AG10803 (cell line): ENCODE measurements at places on chromosomes 5 and 9.

- DNase-seq, result no peak
Observed at GRCh38 chr5:316210-317085, 5.1 kb upstream of the AHRR start.

DNA sequence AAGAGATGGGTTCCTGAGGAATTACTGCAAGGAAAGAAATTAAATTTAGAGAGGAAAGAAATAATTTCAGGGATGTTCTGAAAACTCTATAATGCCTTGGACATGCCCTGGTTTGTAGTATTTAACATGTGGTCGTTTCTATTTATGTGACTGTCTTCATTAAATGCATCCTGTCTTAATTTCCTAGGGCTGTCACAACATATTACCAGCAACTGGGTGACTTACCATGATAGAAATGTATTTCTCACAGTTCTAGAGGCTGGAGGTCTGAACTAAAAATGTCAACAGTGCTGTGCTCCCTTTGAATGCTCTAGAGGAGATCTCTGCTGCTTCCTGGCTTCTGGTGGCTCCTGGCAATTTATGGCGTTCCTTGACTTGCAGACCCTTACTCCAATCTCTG lies 287.7 kb downstream of the FBXL7 start:
- DNase-seq, result peak; percentile 46

- peak; percentile 66 for DNase-seq
Observed at GRCh38 chr5:89047571-89047970, 164.6 kb upstream of the MEF2C start.

DNA sequence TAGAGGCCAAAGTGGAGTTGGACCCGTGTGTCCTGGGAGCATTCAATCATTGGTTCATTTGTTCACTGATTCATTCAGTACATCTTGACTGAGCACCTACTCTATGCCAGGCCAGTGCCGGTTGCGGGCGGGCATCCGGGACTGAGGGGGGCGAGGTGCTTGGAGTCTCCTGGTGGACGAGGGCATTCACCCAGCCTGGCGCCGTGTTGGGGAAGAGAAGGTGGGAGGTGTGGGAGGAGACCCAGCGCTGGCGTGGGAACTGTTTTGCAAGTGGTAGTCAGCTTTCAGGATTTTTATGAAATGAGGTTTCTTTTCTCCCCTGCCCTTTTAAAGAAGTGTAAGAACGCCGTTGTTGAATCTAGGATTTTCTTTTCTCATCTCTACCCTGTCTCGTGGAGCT lies 37.2 kb downstream of the NCS1 start:
- no peak for DNase-seq

DNA sequence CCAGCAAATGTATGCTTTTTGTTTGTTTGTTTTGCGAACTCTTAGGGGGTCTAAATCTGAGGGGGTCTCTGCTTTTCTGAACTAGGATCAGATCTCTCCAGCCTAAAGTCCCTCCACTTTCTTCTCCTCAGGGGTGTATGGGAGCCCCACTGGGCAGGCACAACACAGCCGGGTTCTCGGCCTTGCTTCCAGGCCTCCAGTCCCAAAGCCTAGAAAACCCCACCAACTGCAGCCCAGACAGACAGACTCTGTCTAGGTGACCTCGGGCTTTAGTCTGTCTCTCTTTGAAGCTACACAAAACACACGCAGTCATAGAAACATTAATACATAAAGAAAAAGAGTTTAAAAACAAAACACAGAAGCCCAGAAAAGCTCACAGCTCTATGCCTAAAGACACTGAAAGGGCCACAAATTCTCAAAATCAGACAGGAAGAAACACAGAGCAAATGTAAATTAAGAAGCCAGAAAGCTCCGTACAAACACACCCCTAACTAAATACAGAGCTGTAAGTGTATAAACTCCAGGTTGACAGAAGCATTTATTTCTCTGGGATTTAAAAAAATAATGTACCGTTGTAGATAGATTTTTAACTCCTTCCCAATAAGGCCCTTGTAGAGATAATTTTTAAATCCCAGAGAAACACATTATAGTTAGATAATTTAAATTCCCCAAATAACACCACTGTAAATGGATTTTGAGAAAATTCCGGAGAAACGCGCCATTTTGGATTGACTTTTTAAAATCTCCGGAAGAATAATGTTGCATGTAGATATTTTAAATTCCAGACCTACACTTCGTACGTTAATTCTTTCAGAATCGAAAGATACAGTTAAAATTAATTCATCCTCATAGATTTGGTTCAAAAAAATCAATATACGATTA lies 2.0 kb downstream of the PITX1 start:
- no peak for DNase-seq

- DNase-seq, result no peak
Observed at GRCh38 chr9:134236001-134236421, 71.6 kb upstream of the RNU6ATAC start.

DNA sequence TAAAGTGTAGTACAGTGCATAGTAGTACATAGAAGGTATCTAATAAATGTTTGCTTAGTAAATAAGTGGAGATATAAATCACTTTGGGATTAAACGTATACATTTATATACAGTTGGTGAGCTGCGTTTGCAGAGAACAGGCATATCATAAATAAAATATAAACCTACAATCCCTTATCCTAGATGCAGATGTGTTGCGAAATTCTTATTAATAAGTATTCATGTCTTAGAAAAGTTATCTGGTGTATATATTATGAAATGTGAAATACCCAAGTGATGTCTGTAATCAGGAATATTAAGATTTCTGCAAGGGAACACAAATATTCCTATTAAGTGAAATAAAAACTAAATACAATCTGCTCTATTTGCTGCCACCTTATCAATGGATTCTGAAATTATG lies 8.8 kb downstream of the CCNH start:
- no peak for DNase-seq

DNA sequence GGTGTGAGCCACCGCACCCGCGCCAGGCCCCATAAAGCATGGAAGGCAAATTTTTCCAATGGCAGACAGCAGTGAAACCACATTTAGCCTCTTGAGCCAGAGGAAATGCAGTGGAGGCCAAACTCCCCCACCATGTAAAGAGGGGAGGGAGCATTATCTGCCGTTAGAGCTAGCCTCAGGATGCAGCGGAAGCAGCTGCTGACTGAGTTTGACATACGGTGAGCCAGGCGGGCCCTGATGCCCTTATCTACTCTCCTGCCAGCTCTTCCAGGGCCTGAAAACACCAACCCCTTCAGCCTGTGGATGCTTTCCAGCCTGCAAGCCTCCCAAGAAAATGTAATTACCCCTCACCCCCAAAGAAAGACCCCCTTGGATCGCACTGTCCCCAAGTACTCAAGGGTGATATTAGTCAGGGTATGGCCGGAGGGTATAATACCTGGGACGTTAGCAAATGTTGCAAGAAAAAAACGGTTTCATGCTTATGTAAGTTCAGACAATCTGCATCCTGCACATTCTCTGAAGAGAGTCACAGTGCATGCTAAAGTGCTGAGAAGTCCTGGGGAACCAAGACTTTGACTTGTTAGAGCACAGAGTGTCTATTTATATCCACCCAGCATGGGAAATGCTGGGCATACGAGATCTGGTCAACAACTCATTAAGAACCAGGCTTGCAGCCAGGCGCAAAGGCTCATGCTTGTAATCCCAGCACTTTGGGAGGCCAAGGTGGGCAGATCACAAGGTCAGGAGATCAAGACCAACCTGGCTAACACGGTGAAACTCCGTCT lies 11.3 kb upstream of the GGTA1 start:
- DNase-seq, result peak; percentile 20

- DNase-seq, result peak; percentile 35
Observed at GRCh38 chr9:130823435-130823834, 11.6 kb upstream of the ABL1 start.

DNA sequence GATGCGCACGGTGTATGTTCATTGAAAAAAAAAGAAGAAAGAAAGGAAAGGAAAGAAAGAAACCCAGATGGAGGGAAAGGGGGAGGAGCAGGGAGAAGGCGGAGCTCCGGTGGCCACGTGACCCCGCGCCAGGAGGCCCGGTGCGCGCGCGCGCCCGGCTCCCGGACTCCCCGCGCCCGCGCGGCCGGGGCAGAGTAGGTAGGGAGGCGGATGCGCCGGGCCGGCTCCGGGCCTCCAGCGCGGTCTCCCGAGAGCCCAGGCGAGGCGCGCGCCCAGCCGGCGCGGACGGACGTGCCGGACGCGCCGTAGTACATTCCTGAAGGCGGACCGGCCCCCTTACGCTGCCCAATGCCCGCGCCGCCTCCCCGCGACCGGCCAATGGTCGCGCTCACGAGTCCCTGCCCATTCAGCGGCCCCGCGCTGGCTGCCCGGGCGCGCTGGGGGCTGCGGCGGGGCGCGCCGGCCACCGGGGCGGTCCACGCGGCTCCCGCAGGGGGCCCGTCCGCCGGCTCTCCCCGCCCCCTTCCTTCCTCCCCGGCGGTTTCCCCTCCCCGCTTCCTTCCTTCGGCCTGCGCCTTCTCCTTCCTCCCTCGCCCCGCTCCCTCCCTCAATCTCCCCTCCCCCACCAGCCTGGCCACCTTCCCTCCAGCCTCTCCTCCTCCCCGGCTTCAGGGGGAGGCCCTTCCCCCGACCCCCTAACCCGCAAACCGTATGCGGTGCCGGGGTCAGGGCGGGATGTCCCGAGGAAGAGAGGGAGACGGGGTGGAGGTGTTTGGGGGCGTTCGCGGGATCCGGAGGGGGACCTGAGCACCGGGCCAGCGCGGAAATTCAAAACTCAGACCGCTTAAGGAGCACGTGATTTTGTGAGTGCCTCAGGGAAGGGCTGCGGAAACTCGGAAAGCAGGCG lies 5.8 kb downstream of the PTCH1 start:
- peak; percentile 97 for DNase-seq

- DNase-seq, result peak; percentile 92
Observed at GRCh38 chr9:71748280-71748743, 20.0 kb downstream of the CEMIP2 start.

DNA sequence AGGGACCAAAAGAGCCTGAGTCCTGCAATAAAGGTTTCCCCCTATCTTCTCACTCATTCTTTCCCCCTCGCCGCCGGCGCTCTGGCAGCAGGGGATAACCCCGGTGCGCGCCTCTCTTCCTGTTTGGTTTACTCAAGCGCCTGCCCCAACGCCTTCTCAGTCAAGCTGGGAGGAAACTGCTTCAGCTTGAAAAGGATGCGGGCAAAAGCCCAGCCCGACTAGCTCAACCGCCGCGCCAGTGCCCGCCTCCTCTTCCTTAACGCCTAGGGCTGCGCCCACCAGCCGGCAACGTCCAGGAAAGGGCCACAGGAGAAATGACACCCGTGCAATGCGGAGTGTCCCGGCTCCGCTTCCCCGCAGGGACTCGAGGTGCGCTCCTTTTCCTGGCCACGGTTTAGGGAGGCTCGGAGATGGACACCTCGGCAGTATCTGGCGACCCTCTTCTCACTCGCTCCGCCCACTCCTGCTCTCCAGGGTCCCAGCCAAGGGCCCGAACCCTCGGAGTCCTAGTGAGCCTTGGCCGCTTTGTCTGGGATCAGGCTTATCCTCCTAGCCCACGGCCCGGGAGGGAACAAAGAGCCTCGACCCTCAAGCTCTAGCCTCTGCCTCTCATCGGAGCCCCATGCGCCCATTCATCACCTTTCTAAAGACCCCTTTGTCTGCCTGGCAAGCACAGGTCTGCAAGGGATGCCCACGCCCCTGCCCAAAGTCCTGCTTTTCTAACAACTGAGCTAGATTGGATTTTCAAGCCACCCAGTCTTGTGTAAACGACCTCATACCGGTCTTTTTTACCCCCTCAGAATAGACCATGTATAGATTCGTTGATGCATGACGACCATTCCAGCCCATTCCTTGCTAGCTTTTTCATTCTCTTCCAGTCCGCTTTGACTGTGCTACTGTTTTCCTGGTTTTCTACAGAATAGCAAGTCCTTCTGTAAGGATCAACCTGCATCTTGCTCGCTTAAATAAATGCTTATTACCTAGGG lies 2.0 kb downstream of the ST8SIA4 start:
- peak; percentile 7 for DNase-seq

GRCh38 chr5:150486402-150487198 lies 21.3 kb upstream of the NDST1 start:
- DNase-seq, result peak; percentile 63

GRCh38 chr9:98879963-98880310 lies 63.8 kb upstream of the COL15A1 start:
- peak; percentile 58 for DNase-seq

- no peak for DNase-seq
Observed at GRCh38 chr5:157554179-157555036, 21.2 kb downstream of the ADAM19 start.

DNA sequence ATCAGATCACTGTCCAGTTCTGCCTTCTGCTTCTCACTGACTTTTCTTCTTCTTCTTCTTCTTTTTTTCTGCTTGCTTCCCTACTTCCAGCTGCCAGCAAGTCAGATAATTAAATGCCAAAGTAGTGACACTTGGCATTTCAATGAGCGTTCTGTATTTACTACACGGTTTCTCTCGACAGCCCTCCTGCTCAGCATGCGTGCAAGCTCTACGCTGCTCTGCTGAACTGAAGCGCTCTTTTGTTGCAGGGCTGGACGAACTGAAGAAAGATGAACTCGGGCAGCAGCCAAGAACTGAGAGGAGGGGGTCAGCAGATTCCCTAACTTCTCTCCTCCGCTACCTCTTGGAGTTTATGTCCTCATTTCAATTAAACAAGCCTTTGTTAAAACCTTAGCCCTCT lies 319.1 kb downstream of the GLIS3 start:
- peak; percentile 70 for DNase-seq
